ENCODE measurements at places on chromosomes 6 and 20. TPM values are rescaled to one million over a fixed set of nuclear protein-coding genes. Genes with fewer than 3 reads are reported as not detected.

DNA sequence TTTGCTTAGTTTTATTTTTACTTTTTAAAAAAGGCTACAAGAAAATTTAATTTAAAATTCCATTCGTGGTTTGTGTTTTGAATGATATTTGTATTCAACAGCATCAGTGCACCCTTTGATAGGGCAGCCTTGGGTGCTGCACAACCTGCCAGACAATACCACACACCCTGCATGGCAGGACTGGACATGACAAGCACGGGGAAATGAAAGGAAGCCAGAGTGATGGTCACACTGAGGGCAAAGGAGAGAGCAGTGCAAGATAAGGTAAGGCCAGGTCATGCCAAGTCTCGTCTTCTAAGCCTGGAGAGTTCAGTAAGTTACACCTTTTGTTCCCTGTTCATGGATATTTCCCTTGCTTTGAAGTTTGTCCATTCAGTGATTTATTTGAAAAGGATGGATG is 103.0 kb downstream of the ALDH8A1 start:
- DNase-seq: no peak

DNA sequence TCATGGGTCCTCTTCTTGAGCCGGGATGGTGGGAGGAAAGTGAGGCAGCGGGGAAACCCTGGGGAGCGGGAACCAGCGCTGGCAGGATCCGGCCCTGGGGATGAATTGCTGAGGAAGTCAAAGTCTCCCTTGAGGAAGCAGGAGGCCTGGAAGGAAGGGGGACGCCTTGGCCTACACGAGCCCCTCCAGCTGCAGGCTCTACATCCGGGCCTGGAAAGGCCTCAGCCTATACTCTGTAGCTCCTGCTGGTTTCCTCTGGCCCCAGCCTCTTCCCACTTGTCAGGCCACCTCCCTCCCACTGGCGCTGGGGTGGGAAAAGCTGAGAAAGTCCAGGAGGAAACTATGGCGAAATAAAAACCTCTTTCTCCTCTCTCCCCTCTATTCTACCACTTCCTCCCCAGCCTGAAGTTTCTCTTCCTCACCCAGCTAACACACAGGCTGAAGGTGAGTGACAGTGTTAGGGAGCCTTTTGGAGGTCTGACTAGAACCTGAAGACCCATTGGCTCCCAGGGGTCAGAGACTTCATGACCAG is 14.9 kb downstream of the TREML2 start:
- no peak for DNase-seq

- DNase-seq: no peak
Observed at GRCh38 chr20:34260208-34260942, 19.2 kb downstream of the ASIP start.

DNA sequence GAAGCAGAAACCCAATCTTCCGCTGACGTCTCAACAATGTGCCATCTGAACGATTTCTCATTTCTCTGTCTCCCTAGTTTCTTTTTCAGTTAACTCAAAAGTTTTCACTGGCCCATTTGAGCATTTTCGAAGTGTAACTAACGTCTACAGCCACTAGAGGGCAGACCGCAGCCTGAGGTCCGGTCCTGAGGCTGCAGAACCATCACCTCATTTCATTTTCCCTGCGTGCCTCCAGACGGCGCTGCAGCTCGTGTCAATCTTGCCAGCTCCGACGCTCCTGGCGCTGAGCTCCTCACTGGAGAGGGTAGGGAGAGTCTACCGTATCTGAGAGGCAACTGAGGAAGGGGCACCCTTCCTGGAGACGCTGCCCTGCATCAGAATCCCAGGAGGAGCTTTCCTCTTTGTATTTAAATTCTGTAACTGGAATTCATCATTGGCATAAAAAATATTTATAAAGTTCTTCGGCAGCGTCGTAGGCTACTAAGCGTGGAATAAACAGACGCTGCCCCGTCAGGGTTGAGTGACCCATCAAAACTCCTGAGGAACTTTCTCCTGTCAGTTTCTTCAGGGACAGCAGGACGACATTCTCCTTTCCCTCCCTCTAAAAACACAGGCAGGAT is 28.5 kb upstream of the DTNBP1 start:
- DNase-seq: peak; percentile 71

ORC3 gene
- 25.7 TPM for total RNA-seq

ATP6V1G2 gene
- 0.38 TPM for total RNA-seq
